ENCODE measurements at places on chromosomes 5 and 9.

DNA sequence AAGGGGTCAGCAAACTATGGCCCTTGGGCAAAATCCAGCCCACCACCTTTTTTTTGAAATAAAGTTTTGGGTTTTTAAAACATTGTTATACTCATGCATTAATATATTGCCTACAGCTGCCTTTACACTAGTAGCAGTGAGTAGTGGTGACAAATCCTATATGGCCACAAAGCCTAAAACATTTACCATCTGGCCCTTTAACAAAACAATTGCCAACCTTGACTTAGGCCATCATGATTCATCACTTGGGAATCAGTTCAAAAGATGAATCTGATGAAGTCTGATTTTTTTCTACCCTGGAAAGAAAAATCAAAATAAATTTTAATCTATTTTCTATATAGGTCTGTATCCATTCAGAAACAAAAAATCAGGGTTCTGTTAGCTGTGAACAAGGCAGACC, 484.9 kb downstream of the BNC2 start:
- no peak for DNase-seq

DNA sequence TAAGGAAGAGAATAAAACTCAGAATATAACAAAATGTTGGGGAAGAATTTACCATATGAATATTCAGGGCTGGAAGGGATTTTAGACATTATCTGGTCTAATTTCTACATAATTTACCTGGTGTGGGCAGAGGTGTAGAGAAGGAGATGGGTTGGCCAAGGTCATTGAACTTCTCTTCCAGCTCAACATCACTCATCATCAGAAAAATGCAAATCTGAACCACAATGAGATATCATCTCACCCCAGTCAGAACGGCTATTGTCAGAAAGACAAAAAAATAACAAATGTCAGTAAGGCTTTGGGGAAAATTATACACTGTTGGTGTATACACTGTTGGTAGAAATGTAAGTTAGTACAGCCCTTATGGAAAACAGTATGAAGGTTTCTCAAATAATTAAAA, 121.7 kb downstream of the PTTG1 start:
- no peak for DNase-seq

DNA sequence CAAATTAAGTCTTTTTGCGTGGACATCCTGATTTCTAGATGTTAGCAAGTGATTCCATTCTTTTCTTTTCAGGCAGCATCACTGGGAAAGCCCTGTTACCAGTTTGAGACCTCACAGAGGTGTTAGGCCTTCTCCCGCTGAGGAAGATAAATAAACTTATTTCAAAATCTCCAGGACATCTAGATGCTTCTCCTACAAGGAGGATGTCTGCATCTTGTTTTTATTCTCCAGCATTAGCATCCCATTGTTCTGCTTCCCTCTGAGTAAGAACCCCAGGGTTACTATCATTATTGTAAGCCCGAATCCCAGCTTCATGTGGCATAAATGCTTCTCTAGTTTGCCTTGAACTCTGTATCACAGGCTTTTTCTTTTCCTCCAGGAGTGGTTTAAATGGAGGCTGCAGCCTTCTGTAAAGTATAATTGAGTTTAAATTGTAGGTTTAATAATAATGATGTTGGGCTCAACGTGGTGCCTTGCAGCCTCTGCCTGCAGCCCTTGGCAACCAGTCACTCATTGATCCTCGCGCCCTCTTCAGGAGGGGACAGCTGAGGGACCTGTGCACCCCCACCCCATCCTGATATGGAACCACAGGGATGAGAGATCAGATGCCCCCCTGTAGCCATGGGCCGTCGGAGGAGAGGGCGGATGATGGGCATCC, 114.9 kb downstream of the PDZD2 start:
- no peak for DNase-seq

GRCh38 chr9:110440796-110441195, 103.1 kb upstream of the TXNDC8 start:
- DNase-seq = no peak

GRCh38 chr5:98454904-98455303, 318.6 kb upstream of the RGMB start:
- DNase-seq = no peak

GRCh38 chr9:94860678-94861588, 134.4 kb downstream of the AOPEP start:
- DNase-seq = peak; percentile 86

- no peak for DNase-seq
These were observed 67.1 kb upstream of the PLPP6 start for GRCh38 chr9:4594994-4595393.

GRCh38 chr9:3746296-3747275, 220.8 kb upstream of the RFX3 start:
- DNase-seq = no peak

GRCh38 chr9:105438141-105438806, 9.6 kb upstream of the FSD1L start:
- DNase-seq = no peak

- DNase-seq = no peak
These were observed 201.2 kb upstream of the IER5L start for GRCh38 chr9:129379181-129379836.

Measured in activated CD4-positive, alpha-beta T cell treated with anti-CD3 and anti-CD28 coated beads, Interleukin-2, amount 10 ng/mL, durations not matched to agents 7 days and 5 days (primary cell).